ENCODE measurements at places on chromosomes 2 and 18.

DNA sequence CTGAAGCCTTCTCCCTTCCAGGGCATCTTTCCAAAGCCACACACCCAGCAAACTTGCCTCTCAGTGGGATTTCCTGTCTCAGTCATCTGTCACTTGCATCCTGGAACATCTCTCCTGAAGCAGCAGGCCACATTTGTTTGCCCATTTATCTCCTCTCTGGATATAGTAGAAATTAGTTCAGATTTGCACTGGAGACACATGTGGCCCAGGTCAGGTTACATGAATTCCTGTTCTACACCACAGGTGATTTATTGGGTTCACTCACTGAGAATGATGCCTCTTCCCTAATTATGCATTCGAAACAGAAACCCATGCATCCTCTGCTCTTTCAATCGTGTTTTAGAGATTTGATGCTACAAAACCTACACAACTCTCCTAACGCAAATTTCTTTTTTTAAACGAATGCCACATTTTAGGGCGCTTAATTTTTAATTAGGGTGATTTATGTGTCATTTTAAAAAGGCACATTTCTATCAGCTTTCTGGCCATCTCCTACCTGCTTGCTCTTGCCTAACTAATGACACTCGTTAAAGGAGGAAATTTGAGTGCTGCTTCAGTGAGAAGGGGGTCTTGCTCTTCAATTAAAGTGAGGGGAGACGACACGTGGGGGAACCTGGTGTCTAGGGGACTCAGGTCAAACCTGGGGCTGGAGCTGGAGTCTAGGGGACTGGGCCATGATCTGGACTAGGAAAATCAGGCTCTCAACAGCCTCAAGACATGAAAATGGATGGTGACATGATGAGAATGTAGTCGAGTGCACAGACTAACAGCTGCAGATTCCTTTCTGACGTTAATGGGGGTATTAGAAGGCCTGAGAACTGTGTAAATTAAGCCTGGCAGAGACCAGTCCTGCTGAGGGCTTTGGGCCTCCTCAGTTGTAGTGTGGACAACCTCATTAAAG lies 221.4 kb downstream of the CLIP4 start:
- no peak for DNase-seq

DNA sequence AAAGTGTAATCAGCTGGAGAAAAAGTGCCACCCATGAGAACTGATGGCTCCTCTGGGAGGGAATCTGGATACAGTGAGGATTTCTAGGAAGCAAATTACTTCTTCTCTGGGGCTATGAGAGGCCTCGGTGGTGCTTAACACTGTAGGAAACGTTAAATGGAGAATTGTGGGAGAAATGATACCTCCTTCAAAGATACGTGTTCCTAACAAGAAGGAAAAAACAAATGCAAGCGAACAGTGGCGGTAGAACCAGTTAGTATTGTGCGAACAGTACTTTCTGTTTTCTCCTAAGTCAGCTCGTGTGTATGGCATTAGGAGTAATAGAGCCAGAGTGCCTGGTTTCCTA lies 587 bp upstream of the MTIF2 start:
- no peak for DNase-seq

DNA sequence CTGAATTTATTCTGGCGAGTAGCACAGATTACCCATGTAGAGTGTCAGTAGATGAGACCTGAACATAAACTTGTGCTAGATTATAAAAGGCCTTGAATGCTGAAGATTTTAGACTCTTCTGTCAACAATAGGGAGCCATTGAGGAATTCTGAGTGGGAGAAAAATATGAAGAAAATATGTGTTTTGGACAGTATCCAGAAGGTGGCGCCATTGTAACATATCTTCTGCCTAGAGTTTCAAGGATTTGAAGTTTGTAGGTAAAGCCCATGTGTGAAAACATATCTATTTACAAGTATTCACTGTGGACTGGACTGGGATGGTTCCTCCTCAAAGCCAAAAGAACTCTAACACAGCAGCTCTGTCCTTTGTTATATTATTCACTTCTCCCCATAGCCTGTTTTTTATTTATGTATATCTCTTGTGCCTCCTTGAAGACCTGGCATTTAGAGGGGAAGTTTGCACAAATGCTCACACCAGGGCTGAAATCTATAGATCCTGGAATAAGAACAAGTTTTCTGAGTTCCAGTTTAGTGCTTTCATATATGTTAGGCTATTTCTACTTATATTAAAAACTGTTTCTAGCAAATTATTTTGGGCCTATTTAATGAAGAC lies 124.9 kb downstream of the RDH14 start:
- DNase-seq = peak; percentile 77

DNA sequence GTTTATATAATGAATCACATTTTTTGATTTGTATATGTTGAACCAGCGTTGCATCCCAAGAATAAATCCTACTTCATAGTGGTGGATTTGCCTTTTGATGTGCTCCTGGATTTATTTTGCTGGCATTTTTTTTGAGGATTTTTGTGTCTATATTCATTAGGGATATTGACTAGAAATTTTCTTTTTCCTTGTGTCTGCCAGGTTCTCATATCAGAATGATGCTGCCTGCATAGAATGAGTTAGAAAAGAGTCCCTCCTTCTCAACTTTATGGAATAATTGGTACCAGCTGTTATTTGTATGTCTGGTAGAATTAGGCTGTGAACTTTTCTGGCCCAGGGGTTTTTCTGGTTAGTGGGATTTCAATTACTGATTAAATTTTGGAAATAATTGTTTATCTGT lies 457.4 kb upstream of the DSEL start:
- peak; percentile 11 for DNase-seq

- peak; percentile 80 for DNase-seq
Measured at GRCh38 chr18:48541026-48541746, 2.4 kb downstream of the CTIF start.

- DNase-seq = peak; percentile 46
Measured at GRCh38 chr2:182784777-182785176, 68.7 kb downstream of the DNAJC10 start.

- DNase-seq = peak; percentile 78
Measured at GRCh38 chr2:191637182-191638078, 40.5 kb upstream of the NABP1 start.

DNA sequence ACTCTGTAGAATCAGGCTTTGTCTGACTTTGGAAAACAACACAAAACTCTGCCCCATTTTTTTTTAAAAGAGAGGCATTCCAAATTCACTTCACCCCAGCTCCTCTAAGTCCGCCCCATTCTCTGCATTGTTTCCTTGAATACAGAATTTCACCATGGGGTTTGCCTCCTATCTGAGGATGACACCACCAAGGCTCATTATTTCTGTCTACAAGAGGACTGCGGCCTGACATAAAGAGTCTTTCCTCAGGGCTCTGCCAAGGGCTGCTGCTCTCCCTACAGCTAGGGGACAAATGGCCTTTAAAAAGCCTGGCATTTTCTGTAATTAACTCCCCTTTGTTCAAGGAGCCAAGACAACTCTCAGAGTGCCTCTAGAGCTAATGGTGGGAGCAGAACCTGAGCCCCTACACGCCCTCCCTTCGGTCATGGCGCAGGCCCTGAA lies 4.6 kb downstream of the CHST10 start:
- DNase-seq = no peak
